ENCODE measurements at places on chromosomes 4 and X.

- DNase-seq = no peak
Measured at GRCh38 chr4:185536411-185536709, 1.1 kb upstream of the PDLIM3 start.

- peak; percentile 17 for DNase-seq
Measured at GRCh38 chr4:156805696-156806095, 165.9 kb downstream of the PDGFC start.

GRCh38 chrX:135484641-135485289 lies 35.7 kb upstream of the INTS6L start:
- DNase-seq = peak; percentile 54

GRCh38 chr4:144580430-144580829 lies 65.5 kb upstream of the HHIP start:
- DNase-seq = no peak

DNA sequence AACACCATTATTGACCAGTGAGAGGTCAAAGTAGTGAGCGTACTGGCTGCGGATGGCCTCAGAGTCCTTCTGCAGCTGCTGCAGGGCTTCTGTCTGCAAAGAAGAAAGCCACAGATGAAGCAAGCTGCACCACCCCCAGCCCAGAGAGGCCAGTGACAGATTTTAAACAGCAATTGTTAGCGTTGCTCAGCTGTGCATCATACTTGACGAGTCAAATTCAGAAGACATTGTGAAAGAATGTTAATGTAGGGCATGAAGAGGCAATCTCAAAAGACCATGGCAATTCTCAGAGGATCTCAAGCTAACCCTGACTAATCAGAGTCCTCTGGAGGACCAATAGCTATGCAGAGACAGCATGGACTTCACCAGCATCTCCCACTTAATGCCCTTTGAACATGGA lies 16.6 kb downstream of the DKC1 start:
- DNase-seq = no peak

GRCh38 chr4:138088449-138089208 lies 153.5 kb downstream of the SLC7A11 start:
- no peak for DNase-seq

GRCh38 chr4:169582706-169583105 lies 29.7 kb downstream of the NEK1 start:
- no peak for DNase-seq

GRCh38 chrX:46957297-46957696 lies 45.1 kb downstream of the JADE3 start:
- no peak for DNase-seq

GRCh38 chrX:39451046-39451445 lies 646.7 kb downstream of the BCOR start:
- no peak for DNase-seq

GRCh38 chr4:140851032-140851636 lies 94.9 kb upstream of the TBC1D9 start:
- peak; percentile 66 for DNase-seq

GRCh38 chrX:11908371-11908770 lies 150.3 kb downstream of the MSL3 start:
- DNase-seq = peak; percentile 20

GRCh38 chr4:70392057-70392776 lies 5.5 kb upstream of the OPRPN start:
- DNase-seq = no peak

DNA sequence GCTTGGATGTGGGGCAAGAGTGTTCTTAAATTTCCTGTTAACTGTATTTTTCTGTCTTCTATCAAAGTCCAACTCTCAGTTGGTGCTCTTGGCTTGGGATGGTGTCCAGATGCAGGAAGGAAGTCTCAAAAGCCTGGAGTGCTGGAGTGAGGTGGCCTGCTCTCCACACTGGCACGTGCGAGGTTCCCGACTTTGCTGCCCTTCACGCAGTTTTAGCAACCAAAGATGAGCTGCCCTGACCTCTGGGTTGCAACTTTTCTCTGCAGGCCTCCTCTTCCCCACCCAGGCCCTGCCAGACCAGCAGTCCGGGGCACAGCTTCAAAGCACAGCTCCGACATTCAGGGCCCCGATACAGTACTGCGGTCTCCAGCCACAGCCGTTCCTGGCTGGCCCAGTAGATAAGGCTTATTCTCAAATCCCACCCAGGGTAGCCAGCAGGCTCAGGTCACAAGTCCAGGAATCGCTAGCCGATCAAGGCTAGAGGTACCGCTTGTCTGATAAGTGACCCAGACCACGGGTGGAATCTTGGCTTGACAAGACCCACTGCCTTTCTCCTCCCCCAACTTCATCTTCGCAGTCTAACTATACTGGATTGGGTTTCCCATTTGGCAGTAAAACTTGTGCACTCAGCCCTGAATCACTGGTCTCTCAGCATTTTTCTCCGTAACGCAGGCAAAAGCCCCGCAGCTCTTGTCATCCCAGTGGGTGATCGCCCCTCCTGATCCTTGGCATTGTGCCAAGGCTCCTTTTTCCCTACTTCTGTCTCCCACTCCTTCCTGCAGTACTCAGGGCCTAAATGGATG lies 21.8 kb upstream of the JADE1 start:
- peak; percentile 22 for DNase-seq

DNA sequence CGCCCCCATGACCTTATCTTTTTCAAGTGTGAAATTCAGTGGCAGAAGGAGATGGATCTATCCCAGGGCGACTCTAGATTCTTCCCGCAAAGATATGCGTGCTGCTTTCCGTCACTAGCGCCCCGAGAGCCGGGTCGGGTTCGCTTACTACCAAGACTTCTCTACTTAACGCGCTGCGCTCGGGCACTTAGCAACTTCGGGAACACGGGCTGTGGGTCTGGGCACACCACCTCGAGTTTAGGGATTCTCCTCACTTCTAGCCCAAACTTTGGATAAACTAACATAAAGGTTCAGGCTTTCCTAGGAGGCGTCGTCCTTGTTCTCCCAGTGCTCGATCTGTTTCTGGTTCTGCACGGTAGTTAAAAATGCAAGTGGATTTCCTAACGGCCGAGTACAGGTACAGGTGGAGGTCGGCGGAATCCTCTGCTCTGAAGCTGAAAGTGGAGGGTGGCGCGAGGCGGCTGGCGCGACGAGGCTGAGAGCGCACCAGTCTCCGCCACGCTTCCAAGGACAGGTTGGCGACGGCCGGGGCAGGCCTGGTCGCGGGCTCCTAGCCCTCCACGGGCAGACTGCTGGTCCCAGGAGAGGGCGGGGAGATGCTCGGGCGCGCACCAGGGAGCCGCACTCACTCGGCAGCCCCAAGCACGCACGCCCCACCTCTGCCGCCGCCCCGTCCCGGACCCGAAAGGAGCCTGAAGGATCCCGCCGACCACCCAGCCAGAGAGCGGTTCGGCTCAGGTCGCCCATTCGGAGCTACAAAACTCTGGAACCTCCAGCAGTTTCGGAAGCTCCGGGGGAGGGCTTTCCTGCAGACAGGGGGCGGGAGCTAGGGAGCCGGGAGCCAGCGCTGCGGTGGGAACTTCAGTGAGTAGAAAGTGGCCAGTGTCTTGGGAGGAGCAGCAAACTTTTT lies 100.8 kb upstream of the TENM3 start:
- DNase-seq = no peak

- no peak for DNase-seq
Measured at GRCh38 chr4:111020961-111021360, 398.1 kb upstream of the PITX2 start.

DNA sequence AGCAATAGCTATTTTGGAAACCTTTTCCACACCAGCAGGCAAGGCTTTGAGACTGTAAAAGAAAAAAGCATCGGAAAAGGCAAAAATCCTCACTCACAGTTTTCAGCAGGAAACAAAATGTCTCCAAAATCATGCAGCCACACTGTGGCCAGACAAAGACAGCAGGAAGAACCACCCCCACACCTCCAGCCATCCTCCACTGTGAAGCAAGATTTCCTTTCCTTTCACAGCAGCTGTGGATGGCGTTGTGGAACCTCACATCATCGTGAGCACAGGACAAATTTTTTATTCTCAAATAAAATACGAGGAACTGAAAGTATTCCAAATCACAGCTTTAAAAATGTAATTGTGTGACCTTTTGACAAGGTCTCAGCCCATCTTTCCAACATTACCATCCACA lies 351.7 kb upstream of the NOCT start:
- DNase-seq = no peak

DNA sequence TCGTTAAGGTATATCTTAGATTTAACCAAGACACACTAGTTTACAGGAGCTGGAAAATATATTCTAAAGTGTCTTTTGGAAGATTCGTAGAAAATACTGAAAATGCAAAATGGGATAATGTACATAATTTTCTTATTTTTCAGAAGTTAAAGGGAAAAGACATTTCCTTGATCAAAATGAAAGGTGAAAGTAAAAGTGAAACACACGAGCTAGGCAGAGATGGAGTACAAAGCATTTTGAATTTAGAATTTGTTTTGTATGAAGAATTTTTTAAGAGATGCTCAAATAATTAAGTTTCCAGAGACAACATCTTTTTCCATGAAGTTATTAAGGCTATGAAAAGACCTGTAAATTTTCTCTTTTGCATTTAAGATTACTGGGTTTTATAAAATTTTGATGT lies 2192.6 kb upstream of the AGA start:
- no peak for DNase-seq

DNA sequence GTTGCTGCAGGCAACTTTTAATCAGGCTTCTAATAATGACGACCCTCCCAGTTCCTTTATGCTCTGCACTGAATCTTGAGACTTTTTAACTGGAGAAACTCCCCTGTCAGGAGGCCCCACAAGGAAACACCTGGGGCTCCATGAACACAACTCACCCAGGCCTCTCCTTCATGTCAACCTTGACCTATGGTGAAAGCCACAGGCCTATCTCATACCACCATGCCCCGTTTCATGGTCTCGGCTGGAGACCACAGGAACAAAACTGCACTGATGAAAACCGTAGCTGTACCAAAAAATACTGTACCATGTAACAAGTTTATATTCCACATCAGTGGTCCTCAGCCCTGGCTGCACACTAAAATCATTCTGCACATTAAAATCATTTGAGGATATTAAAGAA lies 57.0 kb downstream of the ZNF827 start:
- DNase-seq = no peak

DNA sequence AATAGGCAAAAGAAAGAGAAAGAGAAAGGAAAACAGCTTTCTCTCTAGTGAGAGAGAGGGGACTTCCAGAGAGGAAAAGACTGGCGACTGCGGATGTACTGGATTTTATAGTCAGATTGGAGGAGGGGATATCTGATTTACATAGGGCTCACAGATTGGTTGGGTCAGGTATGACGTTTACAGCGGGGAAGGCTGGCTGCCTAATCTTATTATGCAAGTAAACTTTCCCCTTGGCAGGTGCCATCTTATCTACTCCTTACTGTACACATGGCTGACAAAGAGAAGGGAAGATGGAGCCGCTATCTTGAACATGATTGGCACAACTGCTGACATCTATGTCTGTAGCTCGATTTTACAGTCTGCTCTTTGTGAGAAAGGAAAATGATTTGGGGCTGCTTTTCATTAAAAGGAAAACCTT lies 25.4 kb downstream of the RBPJ start:
- DNase-seq = no peak

- DNase-seq = no peak
Measured at GRCh38 chr4:24273136-24273535, 311.2 kb downstream of the DHX15 start.

DNA sequence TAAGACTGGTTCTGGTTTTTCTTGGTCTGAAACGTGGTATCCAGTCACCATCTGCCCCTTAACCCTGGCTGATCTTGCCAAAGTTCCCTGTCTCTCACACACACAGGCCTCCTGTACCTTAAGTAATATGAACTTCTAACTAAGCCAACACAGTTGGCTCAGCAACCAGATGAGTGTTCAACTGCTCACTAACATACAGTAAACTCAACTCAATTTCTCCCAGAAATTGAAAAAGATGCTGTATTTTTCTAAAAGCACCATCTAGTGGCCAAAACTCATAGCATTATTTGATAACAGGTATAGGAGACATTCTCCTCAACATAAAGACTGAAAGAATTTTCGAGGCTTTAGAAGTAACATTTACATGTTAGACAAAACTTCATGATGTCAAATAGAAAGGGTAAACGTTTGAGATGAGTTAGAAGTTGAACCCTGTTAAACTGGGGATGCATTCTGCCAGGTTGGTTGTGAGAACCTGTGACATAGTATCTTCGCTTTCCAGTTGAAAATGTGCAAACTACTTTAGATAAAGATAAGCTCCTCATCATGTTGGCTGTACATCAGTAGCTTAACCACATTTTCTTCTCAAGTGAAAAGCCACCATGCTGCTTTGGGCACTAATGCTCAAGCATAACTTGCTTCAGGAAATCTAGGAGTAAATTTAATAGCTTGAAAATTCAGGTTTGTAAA lies 31.2 kb downstream of the CCNI start:
- DNase-seq = peak; percentile 16

GRCh38 chr4:152885185-152885584 lies 50.9 kb upstream of the FHDC1 start:
- DNase-seq = no peak

GRCh38 chr4:82739287-82740190 lies 59.1 kb downstream of the SCD5 start:
- peak; percentile 87 for DNase-seq

- peak; percentile 22 for DNase-seq
Measured at GRCh38 chr4:120156120-120156718, 89.6 kb upstream of the MAD2L1 start.

GRCh38 chr4:88761861-88762523 lies 64.4 kb upstream of the NAP1L5 start:
- DNase-seq = no peak

DNA sequence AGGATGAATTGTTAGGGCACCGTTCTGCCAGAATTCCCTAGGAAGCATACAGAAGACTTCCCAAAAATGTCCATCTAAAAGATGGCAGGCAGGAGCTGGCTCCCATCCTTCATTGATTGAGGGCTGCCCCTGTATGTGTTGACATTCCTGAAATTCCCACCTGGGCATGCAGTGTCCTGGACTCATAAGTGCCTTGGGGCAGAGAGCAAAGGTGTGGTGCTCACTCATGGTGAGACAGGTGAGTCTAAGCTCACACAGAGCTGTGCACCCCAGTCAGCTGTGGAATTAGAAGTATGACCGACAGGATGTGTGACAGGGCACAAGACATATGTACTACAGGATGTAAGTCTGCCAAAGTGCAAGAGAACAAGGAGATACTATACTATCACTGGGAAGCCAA lies 271.9 kb downstream of the MID1IP1 start:
- DNase-seq = peak; percentile 2

- DNase-seq = no peak
Measured at GRCh38 chr4:24471486-24472160, 112.7 kb downstream of the DHX15 start.

GRCh38 chrX:105821471-105822121 lies 743 bp upstream of the NRK start:
- peak; percentile 11 for DNase-seq

GRCh38 chr4:73152893-73153292 lies 83.4 kb upstream of the COX18 start:
- no peak for DNase-seq

- no peak for DNase-seq
Measured at GRCh38 chrX:13868591-13868990, 51.7 kb upstream of the GPM6B start.

DNA sequence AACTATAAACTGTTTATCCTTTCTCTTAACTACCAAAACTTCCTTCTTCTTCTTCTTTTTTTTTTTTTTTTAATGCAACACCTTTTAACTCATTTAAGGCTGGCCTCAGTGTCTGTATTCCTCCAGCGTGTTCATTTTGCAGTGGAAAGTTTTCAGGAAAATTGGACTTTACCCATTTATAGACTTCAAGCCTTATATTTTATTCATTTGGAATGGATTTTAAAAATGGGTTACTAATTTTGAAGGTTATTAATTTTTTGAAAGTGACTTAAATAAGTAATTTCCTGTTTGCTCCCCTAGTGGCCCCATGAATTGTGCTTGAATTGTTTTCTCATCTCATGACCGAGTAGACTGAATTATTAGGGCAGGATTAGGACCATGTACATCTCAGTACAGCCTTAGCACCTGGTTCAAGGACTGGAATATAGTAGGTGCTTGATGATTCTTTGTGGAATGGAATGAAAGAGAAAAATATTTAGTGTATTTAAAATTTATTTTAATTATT lies 282.7 kb downstream of the ANKRD50 start:
- DNase-seq = no peak
